ENCODE measurements at places on chromosomes 12 and 14. TPM values are rescaled to one million over a fixed set of nuclear protein-coding genes. Genes with fewer than 3 reads are reported as not detected.

- H3K27ac ChIP-seq = no peak overlapping the region
- H3K27me3 ChIP-seq = no peaks in the 10 kb centered on the region
- peaks cover 4% of the 10 kb centered on the region for H3K4me1 ChIP-seq
- no peak overlapping the region for H3K4me3 ChIP-seq
- DNase-seq = no peak
Measured at GRCh38 chr12:63138488-63138887, 12.5 kb downstream of the AVPR1A start.

- no peaks in the 10 kb centered on the region for H3K27me3 ChIP-seq
- no peaks in the 10 kb centered on the region for H3K36me3 ChIP-seq
- peak; percentile 67 for DNase-seq
- peaks cover 85% of the 10 kb centered on the region for H3K4me1 ChIP-seq
- H3K27ac ChIP-seq = peak overlapping the region; percentile 81
Measured at GRCh38 chr14:73460691-73461127, 2.4 kb upstream of the NUMB start.

- H3K4me3 ChIP-seq = no peak overlapping the region
- peaks cover 5% of the 10 kb centered on the region for H3K36me3 ChIP-seq
Measured at GRCh38 chr14:73233564-73233963, 3.7 kb upstream of the PAPLN start.

The LUM gene
- 6.9 TPM for polyA plus RNA-seq

DNA sequence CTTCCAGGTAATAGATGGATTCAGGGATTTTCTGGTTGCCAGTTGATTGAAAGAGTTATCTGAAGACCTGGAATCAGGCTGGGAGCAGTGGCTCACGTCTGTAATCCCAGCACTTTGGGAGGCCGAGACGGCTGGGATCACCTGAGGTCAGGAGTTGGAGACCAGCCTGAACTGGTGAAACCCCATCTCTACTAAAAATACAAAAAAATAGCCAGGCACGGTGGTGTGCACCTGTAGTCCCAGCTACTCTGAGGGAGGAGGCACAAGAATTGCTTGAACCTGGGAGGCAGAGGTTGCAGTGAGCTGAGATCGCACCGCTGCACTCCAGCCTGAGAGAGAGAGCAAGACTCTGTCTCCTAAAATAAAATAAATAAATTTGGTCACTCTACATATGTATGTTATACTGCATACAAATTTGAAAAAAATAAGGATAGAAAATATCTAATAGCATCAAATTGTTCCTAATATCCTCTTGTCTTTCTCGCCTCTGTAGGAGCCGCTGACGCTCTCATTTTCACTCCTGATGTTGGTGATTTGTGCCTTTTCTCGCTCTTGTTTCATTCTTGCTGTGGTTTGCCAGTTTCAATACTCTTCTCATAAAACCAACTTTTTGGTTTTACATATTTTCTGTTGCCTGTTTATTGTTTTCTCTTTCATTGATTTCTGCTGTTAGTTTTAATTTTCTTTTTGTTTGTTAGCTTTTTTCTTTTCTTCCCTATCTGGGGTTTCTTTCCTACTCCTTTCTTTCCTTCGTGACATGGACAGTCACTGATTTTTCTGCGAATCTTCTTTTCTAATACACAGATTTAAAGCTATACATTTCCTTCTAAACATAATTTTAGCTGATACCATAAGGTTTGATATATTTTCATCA lies 23.8 kb upstream of the PLD4 start:
- no peak for DNase-seq
- no peak overlapping the region for H3K27ac ChIP-seq
- peaks cover 22% of the 10 kb centered on the region for H3K27me3 ChIP-seq
- peaks cover 11% of the 10 kb centered on the region for H3K4me1 ChIP-seq

The LRRC43 gene
- polyA plus RNA-seq = not detected

GRCh38 chr14:87494010-87494409 lies 499.0 kb downstream of the GALC start:
- DNase-seq = no peak
- H3K4me3 ChIP-seq = no peak overlapping the region
- H3K27ac ChIP-seq = no peak overlapping the region
- H3K4me1 ChIP-seq = no peaks in the 10 kb centered on the region
- H3K27me3 ChIP-seq = no peaks in the 10 kb centered on the region

DNA sequence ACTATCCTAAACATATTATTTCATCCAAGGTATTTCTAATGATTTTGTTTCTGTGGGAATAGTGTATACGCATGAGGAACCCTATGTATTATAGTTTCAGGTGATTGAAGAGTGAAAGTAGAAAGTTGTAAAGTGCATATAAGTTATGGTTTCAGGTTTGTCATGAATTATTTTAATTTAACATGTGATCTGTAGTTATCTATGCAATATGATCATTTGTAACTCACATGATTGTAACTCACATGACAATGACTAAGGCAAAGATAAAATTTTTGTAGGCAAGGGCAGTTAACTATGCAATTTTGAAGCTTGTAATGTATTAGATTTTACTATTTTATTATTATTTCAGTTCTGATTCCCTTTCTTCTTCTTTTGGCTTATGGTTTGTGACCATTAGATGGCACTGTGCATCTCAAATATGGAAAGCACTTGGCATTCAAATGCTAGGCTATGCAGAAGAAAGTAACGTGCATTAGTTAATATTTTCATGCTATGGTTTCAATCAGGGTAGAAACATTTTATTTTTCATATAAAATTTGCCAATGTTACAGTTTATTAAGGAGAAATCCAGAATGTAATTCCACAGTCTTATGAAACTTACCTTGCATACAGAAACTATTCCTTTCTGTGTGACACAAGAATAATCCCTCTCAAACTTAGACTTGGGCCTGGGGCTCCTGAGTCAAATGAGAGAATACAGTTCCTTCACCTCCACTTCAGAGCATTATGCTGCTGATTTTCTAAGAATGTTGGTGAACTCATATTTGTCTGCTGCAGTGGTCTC lies 15.8 kb upstream of the TMEM30B start:
- no peaks in the 10 kb centered on the region for H3K27me3 ChIP-seq
- no peak overlapping the region for H3K27ac ChIP-seq
- H3K4me3 ChIP-seq = no peak overlapping the region
- DNase-seq = no peak
- H3K36me3 ChIP-seq = no peaks in the 10 kb centered on the region

The OR5AU1 gene
- polyA plus RNA-seq = not detected

The FLRT2 gene
- polyA plus RNA-seq = 0.68 TPM

- no peaks in the 10 kb centered on the region for H3K36me3 ChIP-seq
- H3K4me1 ChIP-seq = peaks cover 12% of the 10 kb centered on the region
- peaks cover 34% of the 10 kb centered on the region for H3K27me3 ChIP-seq
- no peak overlapping the region for H3K4me3 ChIP-seq
- no peak for DNase-seq
Measured at GRCh38 chr14:103191844-103192243, 68.6 kb downstream of the TNFAIP2 start.

- peak; percentile 8 for DNase-seq
- no peaks in the 10 kb centered on the region for H3K36me3 ChIP-seq
- no peaks in the 10 kb centered on the region for H3K4me1 ChIP-seq
- H3K27ac ChIP-seq = no peak overlapping the region
- H3K4me3 ChIP-seq = no peak overlapping the region
Measured at GRCh38 chr14:101193845-101194372, 290.4 kb upstream of the RTL1 start.
